Substantia nigra (tissue), 51 donors: ENCODE measurements at places on chromosomes 6 and 20.

DNA sequence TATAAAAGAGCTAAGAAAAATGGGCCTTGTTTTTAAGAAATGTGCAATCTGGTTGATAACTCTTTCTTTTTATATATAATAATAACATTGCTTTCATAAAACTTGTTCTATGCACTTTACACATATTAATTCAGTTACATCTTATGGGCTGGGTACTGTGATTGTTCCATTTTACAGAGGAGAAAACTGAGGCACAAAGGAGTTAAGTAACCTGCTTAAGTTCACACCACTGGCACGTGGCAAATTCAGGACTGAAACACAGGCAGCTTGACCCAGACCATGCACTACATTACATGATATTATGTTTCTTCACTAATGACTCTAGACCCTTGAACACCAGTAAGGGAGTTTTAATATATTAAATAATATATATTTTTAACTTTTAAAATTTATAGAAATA is 15.4 kb upstream of the IYD start:
- DNase-seq = no peak

DNA sequence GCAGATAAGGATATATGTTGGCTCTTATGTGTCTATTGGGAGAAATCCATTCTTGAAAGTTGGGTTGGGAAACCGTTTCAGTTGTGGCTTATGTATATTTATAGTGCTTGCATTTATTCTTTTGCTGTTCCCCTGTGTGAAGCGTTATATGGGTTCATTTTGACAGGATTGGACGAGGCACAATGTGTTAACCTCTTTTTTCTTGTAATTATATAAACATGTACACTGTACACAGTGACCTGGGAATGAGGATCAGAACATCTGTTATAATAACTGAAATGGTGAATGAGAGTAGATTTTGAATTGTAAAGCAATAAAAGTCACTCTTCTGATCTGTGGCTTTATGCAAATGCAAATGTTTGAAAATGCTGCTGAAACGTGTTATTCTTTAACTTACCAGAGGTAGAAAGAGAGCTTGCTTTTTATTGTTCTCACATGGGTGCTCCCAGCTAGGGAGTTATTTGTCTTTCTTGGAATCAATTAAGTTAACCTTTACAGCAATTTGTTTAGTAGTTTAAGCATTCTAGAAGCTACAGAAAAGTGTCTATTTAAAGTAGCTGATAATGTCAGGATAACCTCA is 213.7 kb downstream of the GRIK2 start:
- DNase-seq = no peak

DNA sequence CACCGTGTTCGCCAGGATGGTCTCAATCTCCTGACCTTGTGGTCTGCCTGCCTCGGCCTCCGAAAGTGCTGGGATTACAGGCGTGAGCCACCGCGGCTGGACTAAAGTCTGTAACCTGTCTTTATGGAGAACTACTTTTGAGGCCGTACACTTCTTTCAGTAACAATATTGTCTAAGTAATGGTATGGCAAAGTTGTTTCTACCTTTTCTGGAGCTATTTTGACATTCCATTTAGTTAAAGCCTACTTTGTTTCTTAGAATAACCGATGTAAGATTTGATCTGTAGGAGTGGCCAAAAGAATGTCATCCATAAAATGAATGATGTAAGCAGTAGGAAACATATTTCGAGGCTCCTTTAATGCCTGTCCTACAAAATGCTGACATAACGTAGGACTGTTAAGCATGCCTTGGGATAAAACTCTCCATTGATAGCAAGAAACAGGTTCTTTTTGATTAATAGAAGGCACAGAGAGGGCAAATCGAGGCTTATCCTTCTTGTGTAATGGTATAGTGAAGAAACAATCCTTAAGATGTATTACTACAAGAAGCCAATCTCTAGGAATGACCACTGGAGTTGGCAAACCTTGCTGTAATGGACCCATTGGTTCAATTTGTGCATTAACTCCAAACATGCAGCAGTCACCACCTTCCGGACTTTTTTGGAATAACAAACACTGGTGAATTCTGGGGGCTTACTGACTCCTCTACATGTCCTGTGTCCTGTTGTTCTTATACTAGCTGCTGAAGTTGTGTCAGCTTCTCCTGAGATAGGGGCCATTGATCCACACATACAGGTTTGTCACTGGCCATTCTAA is 35.9 kb downstream of the HLA-DRA start:
- DNase-seq = no peak

- DNase-seq = no peak
Measured at GRCh38 chr20:432677-433299, 24.7 kb downstream of the RBCK1 start.

DNA sequence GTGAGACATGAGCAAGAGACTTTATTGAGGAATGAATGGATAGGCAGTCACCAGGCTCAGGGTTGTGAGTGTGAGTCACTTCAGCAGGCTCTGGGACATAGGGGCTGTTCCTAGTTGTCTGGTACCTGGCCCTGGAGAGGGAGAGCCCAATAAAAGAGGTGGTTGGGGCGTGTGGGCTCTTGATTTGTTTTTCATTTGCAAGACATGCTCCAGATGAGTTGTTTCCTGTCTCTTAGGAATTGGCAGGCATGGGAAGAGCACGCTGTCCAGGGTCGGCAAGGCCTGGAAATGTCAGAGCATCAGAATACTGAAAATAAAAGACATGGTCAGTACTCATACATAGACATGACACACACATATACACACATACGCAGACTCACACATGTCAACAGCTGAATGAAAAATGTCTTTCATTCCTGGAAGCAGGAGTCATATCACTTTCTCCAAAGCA is 166.3 kb upstream of the SULF2 start:
- DNase-seq = no peak

DNA sequence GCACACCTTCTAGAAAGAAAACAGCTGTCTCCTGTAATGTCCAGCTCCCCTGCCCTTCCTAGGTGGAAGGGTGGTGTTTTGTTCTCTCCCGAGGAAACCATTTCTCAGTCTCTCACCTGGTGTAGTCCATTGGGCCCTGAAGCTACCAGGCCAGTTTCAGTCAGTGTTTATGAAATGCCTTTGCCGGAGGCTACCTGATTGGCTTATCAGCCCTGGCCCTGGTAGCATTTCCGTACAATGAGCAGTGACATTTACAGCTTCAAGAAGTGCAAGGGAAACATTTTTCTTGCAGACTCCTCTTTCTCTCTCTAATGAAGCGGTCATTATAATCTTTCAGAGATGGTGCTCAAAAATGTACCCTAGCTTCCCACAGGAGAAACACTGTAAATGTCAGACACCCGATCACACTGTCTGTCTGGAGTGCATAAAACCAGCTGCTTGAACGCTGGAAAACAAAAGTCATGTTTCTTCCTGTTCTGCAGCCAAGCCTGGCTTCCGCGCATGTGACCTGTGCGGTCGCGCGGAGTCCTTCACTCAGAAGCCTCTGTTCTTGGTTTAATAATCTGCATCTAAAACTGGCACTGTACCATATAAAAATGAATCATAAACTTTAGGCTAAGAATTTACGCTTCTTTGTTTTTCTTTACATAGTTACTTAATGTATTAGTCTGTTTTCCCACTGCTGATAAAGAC is 28.4 kb upstream of the SAYSD1 start:
- DNase-seq = no peak

GRCh38 chr6:11331111-11331510 is 98.6 kb upstream of the NEDD9 start:
- no peak for DNase-seq

DNA sequence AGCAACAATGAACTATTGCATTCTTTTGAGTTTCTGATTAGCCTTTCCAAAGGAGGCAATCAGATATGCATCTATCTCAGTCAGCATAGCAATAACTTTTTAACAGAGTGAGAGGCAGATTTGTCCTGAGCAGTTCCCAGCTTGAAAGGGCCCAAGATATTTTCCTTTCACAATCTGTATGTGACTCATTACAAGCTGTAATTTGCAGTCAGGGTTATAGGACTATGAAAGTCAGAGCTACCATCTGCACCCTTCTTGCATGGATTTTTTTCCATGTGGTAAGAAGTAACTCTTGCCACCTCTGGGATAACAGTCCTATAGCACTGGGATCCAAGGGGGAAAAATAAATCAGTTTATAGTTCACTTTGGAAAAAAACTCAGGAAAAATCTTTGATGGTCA is 318.2 kb upstream of the RGS17 start:
- DNase-seq = no peak

- no peak for DNase-seq
Measured at GRCh38 chr6:44833248-44833647, 445.7 kb downstream of the CDC5L start.

- DNase-seq = no peak
Measured at GRCh38 chr6:106637717-106638341, 8.5 kb downstream of the QRSL1 start.

DNA sequence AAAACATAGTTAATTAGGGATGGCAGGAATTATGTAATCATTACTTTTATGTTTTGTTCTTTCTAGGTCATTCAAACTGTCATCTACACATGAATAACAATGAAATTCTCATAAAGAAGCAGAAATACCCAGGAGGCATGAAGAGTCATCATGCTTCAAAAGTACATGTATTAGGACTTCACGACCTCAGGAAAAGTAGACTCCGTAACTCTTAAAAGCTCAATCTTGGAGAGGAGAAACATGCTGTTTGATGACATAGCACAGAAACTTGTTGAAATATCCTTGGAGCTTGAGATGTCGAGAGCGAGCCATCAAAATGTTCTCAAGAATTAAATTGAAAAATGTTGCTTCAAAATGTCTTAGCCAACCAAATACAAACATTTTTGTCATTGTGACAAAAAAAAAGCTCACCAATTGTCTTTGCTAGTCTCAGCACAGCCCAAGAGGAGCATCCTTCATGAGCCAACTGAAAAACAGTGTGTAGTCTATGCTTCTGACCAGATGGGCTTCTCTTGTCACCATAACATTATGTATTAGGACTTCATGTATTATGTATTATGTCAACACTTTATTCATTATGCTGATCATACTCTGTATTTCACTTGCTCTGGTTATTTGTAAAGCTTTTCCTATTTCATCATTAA is 28.2 kb upstream of the ANKEF1 start:
- DNase-seq = no peak

DNA sequence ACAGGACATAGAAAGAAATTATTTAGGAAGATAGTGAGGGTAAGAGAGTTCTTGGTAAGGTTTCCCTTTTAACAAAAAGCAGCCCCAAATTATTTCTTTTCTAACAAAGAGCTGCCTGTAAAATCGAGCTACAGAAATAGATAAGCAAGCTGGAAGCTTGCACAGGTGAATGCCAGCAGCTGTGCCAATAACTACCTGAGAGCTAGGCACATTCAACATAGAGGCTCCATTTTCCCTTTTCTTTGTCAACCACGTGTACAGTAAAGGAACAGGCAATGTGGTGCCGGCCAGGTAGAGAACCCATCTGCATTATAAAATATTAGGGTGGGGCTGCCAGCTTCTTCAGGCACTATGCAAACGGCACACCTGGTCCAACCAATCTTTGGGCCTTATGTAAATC is 341.6 kb upstream of the JAG1 start:
- no peak for DNase-seq

DNA sequence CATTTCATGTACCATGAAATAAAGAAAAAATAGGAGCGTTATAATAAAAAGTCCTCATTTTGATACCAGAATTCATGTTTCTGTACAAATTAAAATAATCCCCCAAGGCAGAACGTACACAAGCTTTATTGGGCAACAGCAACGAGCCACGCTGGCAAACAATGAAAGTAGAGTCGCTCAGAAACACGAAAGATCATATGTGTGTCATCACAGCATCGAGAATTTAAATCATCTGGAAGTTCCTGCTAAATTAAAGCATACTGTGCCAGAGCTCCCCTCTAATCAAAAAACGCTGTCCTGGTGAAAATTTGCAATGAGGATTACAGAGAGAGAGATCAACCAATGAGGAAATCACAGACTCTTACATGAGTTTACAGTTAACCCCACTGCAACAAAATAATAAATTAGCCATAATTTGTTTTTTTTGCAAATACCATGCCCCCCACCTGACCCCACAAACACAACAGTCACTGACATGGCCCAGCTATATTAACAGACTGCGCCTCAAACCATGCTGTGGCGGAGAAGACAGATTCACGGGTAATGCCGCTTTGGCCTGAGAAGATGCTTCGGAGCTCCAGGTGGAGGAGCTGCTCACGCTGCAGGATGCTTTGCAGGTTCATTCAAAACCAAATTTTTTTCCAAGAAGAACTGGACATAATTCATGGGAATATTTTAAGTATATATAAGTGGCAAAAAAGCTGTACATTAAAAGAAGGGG is 54.3 kb upstream of the NFATC2 start:
- DNase-seq = no peak

DNA sequence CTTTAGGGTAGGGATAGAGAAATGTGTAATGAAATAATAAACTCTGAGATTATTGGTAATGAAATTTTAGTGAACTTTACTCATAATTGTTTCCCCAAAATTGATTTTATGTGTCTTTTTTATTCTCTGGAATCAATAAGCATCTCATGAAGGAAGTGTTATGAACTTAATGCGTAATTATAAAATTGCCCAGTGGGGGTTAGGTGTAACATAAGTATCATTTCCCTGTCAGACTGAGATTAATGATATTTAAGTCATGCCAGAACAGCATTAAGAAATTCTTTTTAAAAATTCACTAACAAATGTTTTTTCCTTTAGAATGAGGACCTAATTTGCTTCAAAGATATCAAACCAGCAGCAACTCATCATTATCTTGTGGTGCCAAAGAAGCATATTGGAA is 10.0 kb downstream of the HINT3 start:
- no peak for DNase-seq

GRCh38 chr20:2825761-2826160 is 9.6 kb downstream of the TMEM239 start:
- DNase-seq = no peak

DNA sequence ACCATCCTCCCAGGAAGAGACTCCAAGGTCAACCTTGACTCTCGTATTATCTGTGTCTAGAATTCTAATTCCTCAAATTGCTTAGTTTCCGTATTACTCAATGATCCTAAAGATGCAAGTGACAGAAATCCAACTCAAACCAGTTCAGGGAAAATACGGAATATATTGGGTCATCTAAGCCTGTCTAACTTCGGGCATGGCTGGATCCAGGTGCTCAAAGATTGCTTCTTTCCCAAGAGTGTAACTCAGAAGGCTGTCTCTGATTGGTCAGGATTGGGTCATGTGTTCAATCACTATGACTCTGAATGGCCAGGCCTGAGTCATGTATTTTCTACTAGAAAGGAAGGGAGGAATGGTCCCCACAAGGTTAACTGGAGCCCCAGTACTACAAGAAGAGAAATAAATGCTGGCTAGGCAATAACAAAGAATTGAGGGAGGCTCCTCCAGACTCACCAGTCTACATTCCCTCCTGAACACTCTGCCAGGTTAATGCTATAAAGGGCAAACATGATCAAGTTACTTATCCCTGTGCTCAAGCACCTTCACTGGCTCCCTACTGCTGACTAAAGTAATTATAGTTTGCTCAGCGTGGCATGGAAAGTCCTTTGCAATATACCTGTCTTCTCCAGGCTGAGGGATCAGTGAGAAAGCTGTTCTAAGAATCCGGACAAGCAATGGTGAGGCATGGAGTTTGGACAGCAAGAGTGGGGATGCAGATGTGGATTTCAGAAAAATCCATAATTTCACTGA is 15.4 kb upstream of the PREX1 start:
- no peak for DNase-seq

- peak; percentile 80 for DNase-seq
Measured at GRCh38 chr20:63246490-63247288, 7.6 kb downstream of the NKAIN4 start.

- DNase-seq = no peak
Measured at GRCh38 chr6:141152951-141153350, 979.8 kb upstream of the GJE1 start.

- DNase-seq = no peak
Measured at GRCh38 chr20:63498960-63499337, at the start of gene EEF1A2. TSS of gene EEF1A2 (minus strand) at chr20:63499083. CDS start at chr20:63497763, 1,320 bp downstream.
